ENCODE measurements at places on chromosomes 2 and 18.
A peak's percentile ranks its signal among the peaks of the same experiment; 100 is the strongest.

GRCh38 chr2:231621051-231621879 lies 28.6 kb downstream of the TEX44 start:
- peak; percentile 46 for DNase-seq

DNA sequence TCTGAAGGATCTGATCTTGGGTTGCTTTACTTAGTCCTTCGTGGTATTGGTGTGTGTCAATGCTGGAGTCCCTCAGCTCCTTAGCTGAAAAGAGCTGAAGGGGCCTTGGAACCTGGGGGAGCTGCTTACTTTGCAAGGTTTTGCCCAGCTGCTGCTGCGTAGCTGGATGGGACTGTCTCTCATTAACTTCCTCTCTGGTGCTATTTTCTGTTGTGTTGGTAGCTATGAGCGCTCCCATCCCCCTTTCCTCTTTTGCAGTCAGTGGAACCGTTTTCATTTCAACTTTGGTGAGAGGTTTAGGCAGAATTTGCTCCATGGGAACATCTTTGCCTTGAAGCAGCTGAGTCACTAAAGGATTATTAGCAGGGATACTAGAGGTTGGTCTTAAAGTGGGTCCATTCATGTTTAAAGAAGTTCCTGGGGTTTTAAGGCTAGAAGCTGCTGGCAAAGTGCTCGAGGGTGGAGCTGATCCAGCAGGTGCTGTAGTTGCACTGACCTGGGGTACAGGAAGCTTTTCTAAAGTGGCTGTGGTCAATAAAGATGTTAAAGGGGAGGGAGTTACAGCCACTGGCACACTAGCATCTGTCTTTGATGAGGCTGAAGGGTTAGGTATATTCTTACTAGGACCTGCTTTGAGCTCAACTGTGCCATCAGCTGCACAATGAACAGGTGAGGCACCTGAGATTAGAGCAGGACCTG lies 69.9 kb upstream of the DTNB start:
- no peak for DNase-seq

- no peak for DNase-seq
These were observed 23.1 kb downstream of the ST3GAL5 start for GRCh38 chr2:85865539-85866164.

DNA sequence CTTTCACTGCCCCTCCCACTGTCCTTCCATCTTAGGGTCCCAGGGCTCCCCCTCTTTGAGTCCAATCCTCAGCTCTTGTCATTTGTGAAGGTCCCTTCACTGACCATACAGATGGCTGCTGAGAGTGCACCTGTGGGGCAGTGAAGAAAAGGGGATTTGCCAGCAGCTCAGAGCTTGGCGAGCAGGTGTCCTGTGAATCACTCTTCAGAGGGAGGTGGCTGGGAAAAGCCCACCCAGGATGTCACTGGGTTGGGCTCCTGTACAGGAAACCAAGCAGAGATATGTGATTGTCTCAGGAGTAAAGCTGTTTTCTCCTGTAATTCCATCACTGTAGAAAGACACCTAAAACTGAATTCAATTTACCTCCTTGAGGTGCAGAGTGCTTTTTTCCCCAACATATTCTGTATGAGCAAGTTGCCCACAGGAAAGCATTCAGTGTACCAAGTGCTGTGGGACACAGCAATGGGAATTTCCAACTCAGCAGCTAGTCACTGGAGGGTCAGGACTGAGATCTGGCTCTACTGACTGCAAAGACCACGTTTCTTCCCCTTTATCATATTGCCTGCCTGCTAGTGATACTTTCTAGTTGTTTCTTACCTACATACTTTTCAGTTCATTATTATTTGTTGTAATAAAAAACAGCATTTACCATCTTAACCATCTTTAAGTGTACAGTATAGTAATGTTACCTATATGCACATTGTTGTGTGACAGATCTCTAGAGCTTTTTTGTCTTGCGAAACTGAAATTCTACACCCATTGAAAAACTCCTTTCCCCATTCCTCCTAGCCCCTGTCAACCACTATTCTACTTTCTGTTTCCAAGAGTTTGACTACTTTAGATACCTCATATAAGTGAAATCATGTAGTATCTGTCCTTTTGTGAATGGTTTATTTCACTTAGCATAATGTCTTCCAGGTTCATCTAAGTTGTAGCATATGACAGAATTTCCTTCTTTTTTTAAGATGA lies 239.1 kb downstream of the TSN start:
- DNase-seq: no peak

- DNase-seq: no peak
These were observed 1.5 kb upstream of the UGP2 start for GRCh38 chr2:63840081-63840784.

All from dorsolateral prefrontal cortex (tissue), 122 donors.